ENCODE measurements at places on chromosomes 2 and 18.

- DNase-seq: no peak
These were observed 76.9 kb downstream of the TWIST2 start for GRCh38 chr2:238924796-238925195.

GRCh38 chr2:22673529-22673928 lies 711.5 kb upstream of the KLHL29 start:
- DNase-seq: no peak

DNA sequence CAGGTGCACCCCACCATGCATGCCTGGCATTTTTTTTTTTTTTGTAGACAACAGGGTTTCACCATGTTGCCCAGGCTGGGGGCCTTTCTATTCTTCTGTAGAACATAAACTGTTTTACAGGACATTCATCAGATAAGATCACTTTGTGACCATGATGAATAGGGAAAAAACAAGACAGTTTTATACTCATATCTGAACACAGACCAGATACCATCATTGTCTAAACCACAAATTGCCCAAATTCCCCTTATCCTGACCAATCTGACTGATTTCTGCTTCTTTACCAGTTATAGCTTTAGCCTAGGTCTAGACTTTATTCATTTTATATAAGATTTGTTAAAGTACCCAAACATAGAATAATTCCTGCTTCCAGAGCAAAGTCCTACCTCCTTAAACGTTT lies 1699.3 kb upstream of the TMEFF2 start:
- no peak for DNase-seq

DNA sequence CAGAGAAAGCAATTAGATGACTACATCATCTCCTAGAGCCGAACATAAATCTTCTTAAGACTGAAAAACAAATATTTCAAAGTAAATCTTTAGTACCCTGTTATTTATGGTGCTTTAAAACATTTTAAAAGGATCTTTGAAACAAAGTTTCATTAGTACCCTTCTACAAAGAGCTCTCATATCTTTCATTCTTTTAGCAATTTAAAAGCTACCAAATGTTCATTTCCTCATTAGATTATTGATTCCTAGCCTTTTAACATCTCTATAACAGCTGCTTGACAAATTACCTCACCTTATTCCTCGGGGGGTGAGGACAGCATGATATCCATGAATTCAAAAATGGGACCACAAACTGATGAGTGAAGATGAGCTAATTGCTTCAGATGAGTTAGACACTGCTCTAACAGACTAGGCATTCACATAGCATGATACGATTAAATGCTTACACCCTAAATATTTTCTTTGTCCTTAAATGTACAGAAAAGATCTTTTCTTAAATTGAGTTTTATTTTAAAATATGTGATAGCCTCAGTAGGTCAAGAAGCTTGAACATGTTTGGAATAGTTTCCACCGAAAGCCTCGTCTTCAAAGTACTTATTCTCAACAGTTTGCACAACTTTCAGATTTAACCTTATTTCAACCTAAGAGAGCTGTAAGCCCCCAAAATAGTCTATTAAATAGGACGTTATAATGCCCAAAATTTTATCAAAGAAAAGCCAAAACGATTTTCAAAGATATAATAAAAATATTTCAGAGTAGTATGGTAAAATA lies 2.1 kb downstream of the ATAD2B start:
- DNase-seq: no peak

GRCh38 chr2:172372436-172372835 lies 55.0 kb upstream of the ITGA6 start:
- DNase-seq: no peak

DNA sequence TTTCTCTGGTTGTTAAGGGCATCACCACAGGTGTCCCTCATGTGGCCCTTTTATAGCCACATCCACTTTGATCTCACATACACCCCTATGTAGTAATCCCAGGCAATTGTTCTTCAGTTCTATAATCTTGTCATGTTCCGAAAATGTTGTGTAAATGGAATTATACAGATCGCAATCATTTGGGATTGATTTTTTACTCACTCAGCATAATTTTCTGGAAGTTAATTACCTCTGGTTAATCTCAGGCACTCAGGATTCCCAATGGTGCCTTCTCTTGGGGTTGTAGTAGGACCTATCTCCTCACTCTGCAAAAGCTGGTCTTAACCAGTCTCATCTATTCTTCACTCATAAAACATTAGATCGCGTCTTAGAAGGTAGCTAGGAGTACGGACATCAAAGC lies 1549.6 kb upstream of the DDX18 start:
- DNase-seq: no peak

- no peak for DNase-seq
These were observed 34.4 kb upstream of the FZD7 start for GRCh38 chr2:201999279-201999678.

DNA sequence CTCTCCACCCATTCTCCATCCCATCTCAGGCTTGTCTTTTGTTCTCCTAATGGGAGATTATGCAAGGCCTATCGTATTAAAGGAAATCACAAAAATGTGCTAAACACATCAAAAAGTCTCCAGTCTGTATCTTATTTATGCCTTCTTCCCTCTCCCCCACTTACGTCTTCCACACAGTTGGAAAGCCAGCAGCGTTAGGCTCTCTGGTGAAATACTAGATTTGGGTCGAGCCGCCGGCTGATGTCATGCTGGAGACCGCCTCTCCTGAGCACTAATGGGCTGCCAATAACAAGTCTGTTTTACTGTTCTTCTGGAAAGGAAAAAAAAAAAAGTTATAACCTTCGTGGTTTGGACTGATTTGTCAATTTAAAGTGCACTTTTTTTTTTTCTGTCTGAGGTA lies 182.7 kb upstream of the SIX2 start:
- no peak for DNase-seq

- no peak for DNase-seq
These were observed 12.0 kb downstream of the SMARCAL1 start for GRCh38 chr2:216424274-216424673.

GRCh38 chr2:200679535-200679934 lies 93.7 kb downstream of the AOX1 start:
- no peak for DNase-seq

DNA sequence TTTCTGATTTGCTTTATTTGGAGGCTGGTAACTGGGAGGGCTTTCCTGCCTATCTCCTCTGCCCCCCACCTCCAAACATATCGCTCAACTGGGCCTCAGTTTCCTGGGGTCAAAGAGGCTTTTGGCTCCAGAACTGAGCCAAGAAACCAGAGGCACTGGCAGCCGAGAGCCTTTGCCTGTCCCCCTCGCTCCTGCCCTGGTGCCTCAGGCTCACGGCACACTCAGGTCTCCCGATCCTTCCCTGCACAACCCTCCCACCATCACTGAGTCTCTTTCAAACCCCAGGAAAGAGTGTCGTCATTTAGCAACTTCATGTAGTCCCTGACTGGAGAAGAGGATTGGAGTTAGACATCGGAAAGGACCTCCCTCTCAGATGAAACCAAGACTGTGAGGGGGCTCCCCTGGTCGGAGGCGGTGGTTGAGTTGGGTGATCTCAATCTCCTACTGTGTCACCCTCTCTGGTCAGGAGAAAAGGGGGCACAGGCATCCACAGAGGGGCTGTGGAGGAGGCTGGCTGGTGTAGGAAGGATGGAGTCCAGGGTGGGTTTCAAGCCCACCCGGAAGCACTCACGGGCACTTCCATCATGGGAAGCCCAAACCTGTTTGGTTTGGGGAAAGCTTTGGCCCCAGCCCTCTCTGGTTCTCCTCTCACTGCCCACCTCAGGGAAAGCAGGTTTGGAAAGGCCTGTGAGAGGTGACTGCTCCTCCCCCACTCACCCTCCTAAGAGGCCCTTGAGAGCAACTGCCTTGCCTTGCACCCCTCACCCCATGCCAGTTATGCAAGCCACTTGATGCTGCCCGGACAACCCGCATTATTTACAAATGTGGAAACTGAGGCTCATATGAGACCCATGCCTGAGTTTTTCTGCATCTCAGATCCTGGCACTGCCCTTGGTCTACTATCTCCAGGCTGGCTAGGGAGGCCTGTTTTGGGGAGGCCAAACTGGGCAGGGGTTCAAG lies 62.3 kb downstream of the TNS1 start:
- no peak for DNase-seq

DNA sequence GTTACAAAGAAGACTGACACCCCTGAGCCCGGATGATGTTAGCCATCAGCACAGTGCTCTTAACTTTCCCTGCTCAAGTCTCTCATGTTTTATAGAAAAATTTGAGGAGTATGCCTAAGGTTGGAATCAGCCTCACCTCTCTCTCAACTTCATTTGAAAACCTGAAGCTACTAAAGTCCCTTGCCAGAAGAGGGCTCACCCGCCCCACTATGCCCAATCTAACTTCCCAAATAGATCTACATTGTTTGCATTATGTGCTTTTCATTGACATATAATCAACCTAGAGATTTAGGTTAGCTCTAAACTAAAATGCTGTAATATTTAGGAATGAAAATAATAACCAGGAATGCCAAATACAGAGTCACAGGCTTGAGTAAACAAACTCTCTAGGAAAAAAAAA lies 305.4 kb downstream of the NCKAP5 start:
- DNase-seq: no peak

- no peak for DNase-seq
These were observed 55.5 kb downstream of the NCK2 start for GRCh38 chr2:105800036-105800713.

DNA sequence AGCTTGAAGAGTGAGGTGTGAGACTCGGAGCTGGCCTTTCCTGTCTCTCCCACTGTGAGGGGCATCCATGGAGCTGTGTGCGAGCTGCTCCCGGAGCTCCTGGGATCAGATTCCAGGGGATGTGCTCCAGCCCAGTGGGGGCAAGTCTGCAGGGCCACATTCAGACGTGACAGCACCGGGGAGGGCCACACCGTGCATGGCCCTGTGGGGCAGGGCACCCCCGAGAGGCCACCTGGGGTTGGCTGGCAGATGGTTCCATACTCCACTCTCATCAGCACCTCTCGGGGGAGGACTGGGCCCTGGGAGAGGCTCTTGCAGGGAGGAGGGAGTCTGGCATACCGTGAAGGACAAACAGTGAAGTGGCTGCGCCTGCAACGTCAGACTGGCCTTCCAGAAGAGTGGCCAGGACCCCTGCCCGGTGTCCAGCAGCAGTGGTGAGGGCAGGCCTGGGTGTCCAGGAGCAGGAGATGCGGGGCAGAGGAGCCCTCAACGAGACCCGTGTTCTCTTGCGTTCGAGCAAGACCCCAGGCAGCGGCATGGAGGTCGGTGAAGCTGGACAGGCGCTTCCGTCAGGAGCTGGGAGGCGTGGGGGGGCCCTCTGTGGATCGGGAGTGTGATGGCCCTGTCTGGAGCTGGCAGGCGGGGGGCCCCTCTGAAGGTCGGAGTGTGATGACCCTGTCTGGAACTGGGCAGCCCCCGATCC lies 84.3 kb downstream of the ASB1 start:
- no peak for DNase-seq

- no peak for DNase-seq
These were observed 86.3 kb downstream of the PTPN4 start for GRCh38 chr2:119846021-119846420.

GRCh38 chr2:59180111-59180510 lies 939.0 kb upstream of the FANCL start:
- no peak for DNase-seq

DNA sequence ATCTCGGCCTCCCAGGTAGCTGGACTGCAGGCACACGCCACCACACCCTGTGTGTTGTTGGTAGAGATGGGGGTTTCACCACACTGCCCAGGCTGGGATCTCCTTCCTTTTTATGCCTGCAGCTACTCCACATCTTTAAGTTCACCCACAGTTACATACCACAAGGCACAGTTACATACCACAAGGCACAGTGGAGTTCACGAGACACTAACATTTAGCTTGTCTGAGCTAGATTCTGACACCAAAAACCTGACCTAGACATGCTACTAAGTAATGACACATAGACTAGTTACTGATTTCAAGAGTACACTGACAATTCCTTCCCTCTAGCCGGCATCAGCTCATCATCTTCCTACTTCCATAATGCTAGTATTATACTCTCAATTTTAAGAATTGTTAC lies 4.3 kb downstream of the POLR2D start:
- DNase-seq: no peak

- DNase-seq: no peak
These were observed 69.5 kb upstream of the PELI1 start for GRCh38 chr2:64213532-64214275.

- DNase-seq: no peak
These were observed 144.2 kb upstream of the CDH7 start for GRCh38 chr18:65606551-65607130.
